ENCODE measurements at places on chromosomes 6 and 20. TPM values are rescaled to one million over a fixed set of nuclear protein-coding genes. Genes with fewer than 3 reads are reported as not detected.

GRCh38 chr6:146928503-146928902 is 275.7 kb upstream of the STXBP5 start:
- no peak for DNase-seq

DNA sequence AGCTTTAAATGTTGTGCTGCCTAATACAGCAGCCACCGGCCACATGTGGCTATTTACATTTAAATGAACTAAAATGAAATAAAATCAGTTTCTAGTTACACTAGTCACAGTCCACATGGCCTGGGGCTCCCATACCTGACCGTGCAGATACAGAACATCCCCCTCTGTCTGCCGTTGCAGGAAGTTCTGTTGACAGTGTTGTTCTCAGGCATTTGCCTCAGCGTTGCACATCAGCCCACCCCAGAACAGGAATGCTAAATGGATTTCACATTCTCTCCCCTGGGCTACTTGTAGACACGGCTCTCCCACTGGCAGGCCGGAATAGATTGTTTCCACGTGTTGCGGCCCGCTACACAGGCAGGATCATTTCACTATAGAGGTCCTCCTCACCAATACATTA is 26.3 kb downstream of the JAG1 start:
- no peak for DNase-seq

DNA sequence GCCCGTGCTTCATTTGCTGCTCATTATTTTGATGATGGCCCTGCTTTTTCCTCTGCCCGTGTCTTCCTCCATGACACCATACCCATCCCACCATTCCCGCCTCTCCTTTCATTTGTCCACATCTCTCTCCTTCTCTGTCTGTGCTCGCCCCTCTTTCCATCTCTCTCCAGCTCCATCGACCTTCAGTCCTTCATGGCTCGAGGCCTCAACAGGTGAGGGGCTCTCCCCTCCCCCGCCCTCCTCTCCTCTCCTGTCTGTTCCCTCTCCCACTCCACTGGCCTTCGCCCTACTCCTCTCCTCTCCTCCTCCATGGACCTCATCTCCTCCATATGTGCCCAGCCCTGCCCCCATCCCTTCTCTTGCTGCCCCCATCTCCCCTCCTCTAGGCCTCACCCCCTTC is 12.1 kb upstream of the ZBTB9 start:
- DNase-seq: no peak

GRCh38 chr6:11865680-11866300 is 87.2 kb upstream of the ADTRP start:
- no peak for DNase-seq

GRCh38 chr20:25285091-25285647 is 37.3 kb downstream of the PYGB start:
- DNase-seq: no peak

DNA sequence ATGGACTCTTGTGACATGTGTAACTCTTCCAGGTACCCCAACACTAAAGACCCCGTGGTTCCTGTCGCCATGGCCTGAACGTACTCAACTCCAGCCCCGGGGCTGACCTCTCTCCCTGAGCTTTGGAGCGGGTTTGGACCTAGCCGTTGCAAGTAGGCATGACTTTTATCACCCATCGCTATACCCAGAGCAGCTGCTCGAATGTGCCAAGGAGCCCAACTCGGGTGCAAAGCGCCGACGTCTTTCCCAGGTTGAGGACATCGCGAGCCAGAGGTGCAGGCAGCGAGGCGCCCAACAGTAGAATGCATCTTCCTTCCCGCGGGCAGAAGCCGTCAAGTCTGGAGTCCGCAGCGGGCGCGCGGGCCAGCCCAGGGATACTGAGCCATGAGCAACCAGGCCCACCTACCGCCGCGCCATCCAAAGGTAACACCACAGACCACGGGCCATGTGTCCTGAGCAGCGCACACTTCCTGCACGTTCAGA is 5.7 kb upstream of the LAMP5 start:
- no peak for DNase-seq

GRCh38 chr6:42104095-42104803 is 38.2 kb downstream of the C6orf132 start:
- DNase-seq: no peak

DNA sequence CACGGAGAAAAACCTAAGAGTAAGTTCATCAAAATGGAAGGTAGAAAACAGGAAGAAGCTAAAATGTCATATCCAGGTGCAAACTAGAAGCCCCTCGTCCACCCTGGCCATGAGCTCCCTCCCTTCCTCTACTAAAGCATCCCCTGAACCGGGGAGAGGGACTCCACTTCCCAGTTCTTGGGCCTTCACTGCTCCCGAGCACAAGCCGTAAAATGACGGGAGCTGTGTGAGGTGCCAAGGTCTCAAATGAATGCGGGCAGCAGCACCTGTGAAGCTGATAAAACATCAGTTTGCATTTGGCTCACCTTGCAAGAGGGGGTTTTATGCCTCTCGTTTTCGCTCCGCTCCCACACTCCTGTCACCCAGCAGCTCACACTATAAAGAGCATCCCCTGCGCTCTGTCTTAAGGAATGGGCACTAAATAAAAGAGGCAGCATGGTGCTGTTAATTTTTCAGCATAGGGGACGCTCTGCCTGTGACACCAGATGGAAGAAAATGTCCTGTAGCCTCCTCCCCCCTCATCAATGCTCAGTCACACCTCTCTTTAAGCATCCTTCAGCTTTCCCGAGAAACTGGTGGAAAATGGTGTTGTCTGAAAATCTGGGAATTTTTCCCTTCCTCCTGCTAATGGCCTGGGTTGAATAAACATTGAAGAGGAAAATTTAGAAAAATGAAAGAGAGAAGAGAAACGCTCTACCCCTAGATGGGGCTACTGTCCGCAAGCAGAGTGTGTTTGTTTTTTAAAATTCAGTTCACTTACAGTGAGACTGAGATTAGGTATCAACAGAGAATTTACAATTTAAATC is 563.0 kb upstream of the AGPAT4 start:
- DNase-seq: no peak

DNA sequence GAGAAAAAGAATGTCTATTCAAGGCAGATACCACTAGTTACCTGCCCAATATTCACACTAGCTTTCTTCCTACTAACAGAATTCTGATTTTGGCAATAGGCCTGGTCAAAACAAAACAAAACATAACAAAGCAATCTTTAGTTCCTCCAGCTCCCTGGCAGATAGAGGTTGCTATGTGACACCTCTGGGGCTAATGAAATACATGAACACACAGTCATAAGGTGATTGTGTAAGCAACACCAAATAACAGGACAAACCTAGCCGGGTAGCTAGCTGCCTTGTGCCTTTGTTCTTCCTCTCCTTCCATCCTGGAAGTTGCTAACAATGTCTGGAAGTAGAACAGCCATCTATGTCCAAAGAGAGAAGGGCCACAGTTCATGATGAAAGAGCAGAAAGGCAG is 6.0 kb upstream of the HMGN3 start:
- DNase-seq: no peak

DNA sequence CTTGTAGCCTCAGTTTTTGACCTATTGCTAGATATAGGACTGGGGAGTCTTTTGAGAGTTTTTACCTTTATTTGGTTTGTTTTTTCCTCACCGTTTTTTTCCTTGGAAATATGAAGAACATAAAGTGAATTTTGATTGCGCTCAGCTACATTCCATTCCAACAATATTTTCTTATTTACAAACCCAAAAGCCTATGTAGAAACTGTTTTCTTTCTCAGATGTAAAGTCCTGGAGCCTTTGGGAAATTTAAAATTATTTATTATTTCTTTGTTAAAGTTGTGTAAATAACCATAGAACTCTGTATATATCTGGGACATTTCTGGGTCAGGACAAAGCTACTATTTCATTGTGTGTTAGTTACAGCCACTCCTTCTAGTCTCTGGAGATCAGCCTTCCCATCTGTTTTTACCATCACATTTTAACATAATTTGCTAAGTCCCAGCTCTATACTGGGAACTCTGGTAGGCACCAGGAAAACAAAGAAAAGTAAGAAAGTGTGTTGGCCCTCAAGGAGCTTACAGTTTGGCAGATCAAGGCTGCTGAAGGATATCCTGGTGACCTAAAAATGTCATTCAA is 68.8 kb downstream of the JAG1 start:
- DNase-seq: no peak

GRCh38 chr6:33963136-33963750 is 159.4 kb upstream of the MLN start:
- DNase-seq: no peak

DNA sequence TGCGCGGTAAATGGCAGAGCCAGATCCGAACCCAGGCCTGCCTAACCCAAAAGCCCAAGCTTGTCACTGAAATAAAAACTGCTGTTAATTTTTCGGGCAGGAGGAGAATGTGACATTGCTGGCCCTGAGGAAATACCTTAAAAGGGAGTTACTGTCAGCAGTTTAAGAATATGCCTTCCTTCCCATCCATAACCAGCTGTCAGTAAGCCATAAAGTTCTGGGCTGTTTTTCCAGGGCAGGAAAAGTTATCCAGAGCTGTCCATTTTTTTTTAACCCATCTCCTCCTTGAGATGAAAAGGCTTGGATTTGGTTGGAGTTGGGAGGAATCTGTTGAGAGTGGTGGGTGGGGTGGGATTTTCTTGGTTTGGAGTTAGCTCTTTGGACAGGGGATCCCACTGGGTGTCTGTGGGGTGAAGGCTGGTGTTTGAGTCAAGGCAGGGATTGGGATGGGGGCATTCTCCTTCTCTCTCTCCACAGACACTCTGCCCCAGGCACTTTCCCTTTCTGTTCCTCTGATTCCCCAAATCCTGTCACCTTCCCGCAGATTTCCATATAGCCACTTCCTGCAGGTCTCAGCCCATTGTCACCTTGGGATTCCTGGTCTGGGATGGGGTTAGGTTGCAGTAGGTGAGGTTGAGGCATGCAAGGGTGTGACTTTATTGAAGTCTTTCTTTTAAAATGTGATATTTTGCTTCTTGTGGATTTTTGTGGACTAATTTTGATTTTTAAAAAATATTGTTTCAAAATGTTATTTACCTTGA is 4.3 kb upstream of the KCNG1 start:
- DNase-seq: no peak

GRCh38 chr6:15421945-15422733 is 176.3 kb downstream of the JARID2 start:
- no peak for DNase-seq

GRCh38 chr6:165448210-165448609 is 138.8 kb upstream of the C6orf118 start:
- no peak for DNase-seq

DNA sequence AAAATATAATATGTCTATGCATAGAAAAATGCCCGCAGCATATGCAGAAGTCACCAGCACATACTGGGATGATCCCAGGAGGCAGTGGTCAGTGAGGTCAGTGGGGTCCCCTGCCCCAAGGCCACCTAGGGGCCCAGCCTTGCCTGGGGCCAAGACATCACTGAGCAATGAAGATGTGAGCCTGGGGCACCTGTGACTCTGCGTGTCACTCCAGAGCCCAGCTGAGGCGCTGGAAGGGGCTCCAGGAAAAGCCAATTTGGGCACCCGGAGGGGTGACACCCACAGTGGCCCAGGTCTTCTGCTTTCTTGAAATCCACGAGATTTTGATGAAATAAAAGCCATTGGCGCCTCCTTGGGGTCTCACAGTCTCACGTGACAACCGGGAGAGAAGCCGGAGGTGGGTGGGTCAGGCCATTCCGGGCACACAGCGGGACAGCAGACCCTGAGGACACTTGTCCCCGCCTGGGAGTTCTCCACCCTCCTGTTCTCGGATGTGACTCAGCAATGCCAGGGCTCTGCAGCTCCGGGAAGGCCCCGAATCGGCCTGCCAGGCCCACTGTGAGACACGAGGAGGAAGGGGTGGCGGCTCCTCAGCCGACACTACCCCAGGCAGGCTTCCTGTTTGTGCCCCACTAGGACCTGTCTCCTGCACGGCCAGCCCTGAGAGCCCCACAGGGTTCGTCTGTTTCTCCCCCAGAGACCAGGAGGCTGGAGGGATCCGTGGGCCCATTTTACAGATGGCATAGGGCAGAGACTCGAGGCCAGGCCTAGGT is 24.4 kb upstream of the SLCO4A1 start:
- DNase-seq: no peak

DNA sequence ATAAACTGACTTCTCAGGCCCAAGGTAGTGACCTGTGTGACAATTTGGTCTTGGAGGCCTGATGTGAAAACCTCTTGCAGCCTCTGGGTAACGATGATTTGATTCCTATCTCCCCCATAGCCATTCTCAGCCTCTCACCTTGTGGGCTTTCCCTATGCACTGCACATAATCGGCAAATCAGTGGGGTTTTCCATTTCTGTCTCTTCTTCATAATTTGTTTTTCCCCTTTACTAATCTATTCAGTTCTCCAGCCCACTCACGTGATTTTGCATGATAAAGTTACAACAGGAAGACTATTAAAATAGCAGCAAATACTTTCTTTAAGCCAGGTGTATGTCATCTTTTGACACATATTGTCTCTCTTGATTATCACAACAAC is 893.7 kb downstream of the TFAP2A start:
- no peak for DNase-seq

GRCh38 chr6:71345476-71346333 is 57.1 kb downstream of the OGFRL1 start:
- no peak for DNase-seq

DNA sequence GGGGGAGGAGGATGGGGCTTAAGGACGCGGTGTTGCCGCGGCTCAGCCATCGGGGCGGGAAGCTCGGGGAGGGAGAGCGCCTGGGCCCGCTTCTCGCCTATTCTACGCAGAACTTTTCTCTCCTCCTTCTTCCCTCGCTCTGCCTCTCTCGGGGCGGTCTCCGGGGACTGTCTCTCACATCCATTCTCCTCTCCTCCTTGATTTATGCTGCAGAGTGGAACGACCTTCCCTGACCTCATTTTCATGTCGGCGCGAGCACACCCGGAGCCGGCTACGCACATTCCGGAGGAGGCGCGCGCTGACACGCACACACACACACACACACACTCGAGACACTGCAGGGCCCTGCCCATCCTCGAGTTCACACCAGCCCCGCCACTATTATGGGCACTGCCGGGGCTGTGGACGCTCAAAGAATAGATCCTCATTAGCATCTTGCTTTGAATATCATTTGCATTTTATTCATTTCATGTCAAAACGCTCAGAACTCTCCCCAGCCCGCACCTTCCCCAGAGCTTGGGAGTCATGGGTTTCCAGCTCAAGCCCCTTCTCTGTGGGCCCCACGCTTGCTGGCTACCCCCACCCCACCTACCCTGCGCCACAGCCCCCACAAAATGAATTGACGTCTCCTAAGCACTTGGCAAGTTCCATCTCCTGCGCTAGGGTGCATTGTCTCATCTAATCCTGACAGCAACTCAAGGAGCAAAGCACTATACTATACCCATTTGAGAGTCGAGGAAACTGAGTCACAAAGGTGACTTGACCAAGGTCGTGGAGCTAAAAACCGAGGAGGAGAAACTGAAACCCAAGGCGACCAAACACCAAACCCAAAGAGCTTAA is 36.8 kb downstream of the NCR2 start:
- DNase-seq: no peak

Gene SLC24A3
- total RNA-seq: 0.38 TPM

Gene SOBP
- 7.0 TPM for total RNA-seq

Gene BPIFB4
- total RNA-seq: 3.9 TPM

Gene PNISR
- total RNA-seq: 110 TPM

Gene GNMT
- total RNA-seq: not detected

Gene C6orf163
- 0.79 TPM for total RNA-seq
